ENCODE measurements at places on chromosomes 4 and X.

DNA sequence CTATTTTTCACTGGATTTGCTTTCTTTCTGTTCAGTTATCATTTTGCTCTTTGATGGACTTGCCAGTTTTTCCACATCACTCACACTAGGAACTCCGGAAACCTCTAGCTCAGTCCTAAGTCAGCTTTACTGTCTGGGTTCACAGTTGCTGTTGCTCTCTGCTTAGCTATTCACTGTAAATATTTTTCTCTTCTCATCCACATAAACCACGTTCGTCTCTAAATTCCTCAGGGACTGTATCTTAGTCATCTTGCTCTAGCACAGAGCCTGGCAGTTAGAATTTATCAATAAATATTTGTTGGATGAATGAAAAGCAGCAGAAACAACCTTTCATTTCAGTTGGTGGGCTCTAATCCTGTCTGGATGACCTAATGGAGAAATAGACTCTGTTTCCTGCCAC lies 119.4 kb upstream of the DMD start:
- no peak for DNase-seq

DNA sequence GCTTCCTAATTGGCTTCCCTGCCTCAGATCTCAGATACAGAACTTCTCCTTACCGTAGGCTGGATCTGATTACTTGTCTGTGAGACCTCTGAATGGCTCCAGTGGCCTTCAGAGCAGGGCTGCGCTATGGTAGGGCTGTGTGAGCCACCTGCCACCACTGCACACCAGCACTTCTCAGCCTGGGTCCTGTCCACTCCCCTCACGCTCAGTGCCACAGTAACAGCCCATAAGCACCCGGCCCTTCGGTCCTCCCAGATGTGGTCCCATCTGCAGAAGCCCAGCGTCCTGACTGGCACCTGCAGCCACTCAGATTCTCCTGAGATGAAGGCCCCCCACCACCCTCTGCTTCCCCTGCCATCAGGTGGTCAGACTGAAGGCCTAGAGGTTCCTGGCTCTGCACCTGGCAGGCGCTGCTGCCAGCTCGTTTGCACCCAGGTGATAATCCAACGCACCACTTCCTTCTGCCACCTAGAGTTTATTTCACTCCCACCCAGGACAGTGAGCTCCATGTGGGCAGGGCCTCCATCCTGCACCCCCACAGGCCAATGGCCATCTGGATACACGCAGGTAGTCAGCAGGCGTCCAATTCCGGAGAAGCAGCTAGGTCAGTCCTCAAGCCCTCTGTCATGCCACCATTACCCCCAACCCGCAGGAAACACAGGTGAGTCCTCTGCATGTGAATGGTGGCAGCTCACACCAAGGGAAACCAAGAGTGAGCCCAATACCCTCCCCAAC lies 5.4 kb downstream of the WDR1 start:
- no peak for DNase-seq

DNA sequence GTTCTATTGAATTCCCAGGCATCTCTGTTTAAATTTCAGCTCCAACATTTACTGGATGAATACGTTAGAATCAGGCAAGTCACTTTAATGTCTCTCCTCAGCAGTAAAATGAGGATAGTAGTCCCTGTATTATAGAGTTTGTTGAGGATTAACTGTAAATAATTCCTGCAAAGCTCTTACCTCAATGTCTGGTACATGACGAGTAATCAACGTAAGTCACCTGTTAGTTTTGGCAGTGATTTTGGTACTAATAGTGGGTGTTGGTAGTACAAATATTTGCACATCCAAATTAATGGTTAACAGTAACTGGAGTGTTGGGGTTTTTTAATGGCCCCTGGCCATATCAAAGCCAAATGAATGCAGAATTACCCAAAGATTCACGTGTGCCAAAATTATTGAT lies 189.8 kb upstream of the GALNT7 start:
- no peak for DNase-seq

DNA sequence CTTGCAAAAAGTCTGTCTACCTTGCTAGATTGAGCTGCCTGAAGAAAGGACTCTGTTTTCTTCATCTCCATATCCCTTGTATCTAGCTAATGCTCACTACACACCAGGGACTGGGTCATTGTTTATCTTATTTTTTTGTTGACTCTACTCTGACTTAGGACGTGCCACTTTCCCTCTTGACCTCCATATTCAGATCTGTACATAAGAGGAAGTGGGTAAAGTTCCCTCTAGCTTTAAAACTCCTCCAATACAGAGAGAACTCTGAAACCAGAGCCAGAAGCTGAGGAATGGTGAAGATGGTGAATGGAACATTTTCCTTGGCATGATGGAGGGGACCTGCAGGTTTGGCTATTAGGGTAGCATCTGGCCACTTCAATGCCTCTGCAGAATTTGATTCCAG lies 2026.1 kb upstream of the TENM3 start:
- no peak for DNase-seq

- no peak for DNase-seq
Observed at GRCh38 chrX:13598877-13599276, 29.5 kb downstream of the EGFL6 start.

- DNase-seq, result no peak
Observed at GRCh38 chr4:15332377-15332776, 95.5 kb upstream of the C1QTNF7 start.

GRCh38 chr4:171588051-171588545 lies 225.1 kb upstream of the GALNTL6 start:
- DNase-seq, result no peak

DNA sequence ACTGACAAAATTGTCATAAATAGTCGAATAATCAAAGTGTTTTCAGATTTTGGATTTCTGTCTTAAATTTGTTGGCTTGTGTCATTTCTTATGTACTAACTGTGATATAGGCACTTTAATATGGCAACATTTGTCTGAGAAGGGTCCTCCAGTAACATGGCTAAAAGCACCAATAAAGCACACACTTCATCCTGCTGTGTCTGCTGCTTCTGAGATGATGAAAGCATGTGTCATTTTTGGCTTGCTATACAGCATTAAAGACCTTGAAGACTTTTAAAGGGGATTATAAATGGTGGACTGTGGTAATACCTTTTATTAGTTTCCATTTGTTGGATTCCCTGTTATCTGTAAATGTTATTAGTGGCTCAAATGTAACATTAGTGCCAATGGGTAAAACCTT lies 551.8 kb upstream of the GRID2 start:
- DNase-seq, result no peak

GRCh38 chr4:182258441-182259000 lies 15.3 kb downstream of the TENM3 start:
- no peak for DNase-seq

DNA sequence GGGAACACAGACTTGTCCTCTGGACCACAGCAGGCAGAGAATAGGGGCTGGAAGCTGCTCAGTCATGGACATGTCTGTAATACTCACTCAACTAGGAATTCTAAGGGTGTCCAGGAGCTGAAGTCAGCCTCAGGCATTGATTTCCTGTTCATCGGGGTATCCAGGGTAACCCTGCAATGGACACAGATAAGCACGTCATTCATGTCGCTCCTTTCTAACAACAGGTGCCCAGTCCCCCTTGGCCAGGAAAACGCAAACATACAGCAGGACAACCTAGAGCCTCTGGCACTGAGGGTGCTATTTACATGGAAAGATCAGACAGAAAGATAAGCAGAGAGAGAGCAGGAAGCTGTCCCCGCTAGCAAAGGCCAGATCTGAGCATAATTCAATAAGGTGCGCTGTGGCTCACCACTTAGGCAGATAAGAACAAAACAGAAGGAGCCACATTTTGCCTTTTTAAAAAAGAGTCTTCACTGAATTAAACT lies 21.3 kb downstream of the QDPR start:
- DNase-seq, result no peak

DNA sequence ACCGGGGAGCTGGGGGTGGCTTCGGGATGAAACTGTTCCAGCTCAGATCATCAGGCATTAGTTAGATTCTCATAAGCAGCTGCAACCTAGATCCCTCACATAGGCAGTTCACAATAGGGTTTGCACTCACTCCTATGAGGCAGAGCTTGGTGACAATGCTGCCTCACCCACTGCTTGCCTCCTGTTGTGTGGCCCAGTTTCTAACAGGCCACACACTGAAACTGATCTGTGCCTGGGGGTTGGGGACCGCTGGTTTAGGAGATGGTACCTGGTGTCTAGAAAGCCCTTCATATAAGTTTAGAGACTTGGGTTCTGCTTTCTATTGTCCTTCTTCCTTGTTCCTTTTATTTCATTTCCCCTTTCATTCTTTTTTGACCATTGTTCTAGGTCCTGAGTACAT lies 234.2 kb downstream of the FRAS1 start:
- no peak for DNase-seq
